ENCODE measurements at places on chromosomes 13 and 19.

DNA sequence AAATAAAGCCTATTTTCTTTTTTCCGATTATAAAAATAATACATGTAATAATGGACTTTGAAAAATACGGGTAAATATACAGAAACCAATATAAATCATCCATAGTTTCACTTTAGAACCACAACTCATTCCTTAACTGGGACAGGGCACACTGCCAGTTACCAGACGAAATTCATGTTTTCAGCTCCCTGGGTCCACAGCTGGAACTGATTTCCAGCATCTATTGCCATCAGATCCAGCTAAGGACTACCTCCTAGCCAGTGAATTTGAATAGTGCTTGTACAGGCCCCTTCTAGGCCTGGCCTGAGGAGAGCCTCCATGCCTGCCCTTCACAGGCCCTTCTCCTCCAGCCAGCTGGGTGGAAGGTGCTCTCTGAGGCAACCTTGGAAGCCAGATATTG, 30.0 kb upstream of the ATP12A start:
- no peak for DNase-seq

DNA sequence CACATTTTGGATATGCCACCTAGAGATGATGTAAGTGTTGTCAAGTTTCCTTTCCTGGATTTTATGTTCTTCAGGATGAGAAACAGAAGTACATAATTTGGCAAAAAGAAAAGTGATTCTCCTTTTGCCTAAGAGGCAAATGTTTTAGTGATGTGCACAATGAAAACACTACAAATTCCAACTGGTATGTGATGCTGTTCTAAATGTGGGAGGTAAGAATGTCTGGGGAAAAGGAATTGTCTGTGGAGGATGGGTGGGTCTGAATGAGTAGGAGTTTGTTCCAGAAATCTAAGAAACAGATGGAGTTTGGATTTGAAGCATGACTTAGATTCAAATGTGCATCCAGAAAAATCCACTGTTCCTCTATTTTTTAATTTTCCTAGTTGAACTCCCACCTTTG, 473.6 kb upstream of the SPRY2 start:
- DNase-seq, result no peak

DNA sequence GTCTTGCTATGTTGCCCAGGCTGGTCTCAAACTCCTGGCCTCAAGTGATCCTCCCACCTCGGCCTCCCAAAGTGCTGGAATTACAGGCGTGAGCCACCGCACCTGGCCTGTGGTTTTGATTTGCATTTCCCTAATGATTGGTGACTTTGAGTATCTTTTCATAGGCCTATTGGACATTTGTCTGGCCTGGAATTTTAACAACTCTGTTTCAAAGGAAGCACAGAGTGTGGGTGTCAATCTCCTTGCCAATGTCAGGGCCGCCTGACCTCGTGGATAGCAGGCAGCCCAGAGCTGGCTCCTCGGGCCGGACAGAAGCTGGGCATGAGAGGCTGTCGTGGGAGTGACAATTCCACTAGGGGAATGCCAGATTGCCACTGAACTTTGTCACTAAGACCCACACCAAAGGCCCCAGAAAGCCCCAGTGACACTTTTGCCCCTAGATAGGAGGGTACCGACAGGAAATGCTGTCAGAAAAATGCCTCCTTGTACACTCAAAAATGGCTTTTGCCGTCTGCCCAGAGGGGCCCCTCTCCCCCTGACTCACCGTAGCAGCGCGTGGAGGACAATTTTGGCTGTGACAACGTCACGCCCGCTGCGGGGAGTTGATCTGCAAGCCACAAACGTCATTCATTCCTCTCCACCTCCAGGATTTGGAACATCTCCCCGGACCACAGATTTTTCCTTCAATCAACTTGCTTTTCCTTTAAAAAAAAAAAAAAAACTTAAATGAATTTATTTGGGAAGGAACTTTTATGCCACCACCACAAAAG, 11.7 kb upstream of the ADGRE5 start:
- DNase-seq, result no peak

DNA sequence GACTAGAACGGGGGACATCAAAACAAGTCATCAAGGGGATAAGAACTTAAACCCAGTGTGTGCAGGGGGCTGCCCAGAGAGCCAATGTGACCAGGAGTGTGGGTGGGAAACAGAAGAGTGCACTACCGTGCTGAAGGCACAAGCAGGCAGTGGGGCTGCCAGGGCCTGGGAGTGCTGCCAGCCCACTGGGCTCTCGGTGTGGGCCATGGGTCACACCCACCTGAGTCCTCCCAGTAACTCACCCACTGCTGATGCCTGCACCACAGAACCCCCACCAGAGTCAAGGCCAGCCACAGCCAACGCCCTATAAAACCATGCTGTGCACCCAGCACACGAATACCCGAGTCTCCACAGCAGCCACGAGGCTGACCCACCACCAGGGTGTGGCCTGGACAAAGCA, 8.5 kb downstream of the MED26 start:
- no peak for DNase-seq

GRCh38 chr19:42081584-42082203, 5.7 kb downstream of the ZNF574 start:
- no peak for DNase-seq

DNA sequence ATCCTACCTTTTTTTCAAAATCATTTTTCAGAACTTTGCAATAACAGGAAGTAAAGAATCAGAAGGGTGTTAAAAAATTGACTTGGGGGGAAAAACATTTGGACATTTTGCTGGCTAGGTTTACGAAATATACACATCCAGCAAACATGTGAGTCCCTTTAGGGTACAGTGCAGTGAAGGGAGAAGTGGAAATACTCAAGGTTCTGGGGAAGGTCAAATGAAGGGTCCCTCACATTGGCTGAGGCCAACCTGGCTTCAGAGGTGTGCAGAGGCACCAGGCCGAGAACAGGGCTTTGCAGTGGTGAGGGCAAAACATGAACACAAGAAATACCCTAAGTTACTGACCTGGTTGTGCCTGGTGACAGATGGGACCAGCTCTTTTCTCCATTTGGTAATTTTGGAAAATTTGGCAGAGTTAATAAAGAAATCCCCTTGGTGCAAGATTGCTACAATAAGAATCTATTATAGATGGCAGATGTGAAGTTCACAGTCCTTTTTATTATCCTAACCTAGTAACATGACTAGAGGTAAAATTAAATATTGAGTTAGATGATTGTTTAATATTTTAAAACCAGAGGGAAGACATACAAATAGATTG, 1.5 kb upstream of the UPF3A start:
- no peak for DNase-seq

GRCh38 chr19:30411714-30412113, 39.5 kb downstream of the ZNF536 start:
- no peak for DNase-seq

DNA sequence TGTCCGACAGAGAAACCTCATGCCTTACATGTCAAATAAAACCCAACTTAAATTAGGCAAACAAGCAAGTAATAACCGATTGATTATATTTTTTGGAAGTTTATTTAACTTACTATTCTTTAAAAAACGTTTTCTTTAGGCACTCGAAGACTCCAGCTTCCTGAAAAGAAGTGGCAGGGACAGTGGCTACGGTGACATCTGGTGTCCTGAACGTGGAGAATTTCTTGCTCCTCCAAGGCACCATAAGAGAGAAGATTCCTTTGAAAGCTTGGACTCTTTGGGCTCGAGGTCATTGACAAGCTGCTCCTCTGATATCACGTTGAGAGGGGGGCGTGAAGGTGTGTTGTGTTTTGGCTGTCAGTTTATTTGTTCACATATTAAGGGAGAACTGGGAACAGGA, 164.4 kb downstream of the LMO7 start:
- no peak for DNase-seq

- no peak for DNase-seq
These were observed 13.0 kb downstream of the SAMD4B start for GRCh38 chr19:39355253-39355652.

DNA sequence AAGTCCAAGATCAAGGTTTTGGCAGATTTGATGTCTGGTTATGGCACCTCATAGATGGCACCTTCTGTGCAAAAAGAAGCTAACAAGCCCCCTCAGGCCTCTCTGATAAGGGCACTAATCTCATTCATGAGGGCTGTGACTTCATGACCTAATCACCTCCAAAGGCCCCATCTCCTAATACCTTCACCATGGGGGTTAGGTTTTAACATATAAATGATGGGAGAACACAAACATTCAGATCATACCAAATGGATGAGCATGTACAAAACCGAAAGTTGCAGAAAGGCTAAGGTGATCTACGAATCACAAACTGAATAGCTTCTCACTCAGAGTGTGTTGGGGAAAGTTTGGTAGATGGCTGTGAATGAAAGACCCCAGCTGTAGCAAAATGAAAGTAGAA, 217.4 kb downstream of the TBC1D4 start:
- DNase-seq, result no peak

DNA sequence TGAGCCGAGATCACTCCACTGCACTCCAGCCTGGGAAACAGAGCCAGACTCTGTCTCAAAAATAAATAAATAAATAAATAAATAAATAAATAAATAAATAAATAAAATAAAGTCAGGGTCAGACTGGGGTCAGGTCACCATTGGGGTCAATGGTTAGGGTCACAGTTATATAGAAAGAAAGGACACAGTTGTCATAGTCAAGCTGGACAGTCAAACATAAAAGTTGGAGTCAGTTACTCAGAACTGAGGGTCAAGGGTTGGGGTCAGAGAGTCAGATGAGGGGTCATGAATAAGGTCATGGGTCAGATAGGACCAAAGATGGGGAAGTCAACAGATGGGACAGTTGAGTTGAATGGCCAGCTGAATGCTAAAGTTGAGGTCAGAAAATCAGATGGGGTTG, 16.7 kb upstream of the EPOR start:
- no peak for DNase-seq

DNA sequence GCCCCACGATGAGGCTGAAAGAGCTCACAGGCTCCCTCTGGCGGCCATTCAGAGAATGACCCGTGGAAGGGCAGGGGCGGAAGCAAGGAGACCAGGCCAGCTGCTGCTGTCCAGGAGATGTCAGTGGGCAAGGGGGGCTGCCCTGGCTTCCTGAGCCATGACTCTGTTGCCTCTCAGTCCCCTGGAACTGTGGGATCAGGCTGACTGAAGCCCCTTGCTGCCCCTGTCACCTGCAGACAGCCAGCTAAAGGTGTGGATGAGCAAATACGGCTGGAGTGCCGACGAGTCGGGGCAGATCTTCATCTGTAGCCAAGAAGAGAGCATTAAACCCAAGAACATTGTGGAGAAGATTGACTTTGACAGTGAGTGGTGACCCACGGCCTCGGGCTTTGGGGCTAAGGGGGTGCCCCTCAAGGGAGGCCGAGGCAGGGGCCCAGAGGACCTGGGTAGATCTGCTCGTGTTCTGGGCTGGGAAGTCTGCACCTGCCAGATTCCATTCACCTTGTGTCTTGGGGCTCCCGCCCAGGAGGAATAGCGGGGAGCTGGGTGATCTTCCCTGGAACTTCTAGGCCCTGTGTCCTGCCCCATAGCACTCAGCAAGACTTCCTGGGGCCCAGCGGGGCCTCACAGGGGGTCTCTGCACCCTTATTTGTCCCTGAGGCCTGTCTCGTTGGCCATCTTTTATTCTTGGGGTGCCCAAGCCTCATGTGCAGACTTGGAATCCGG, 12.5 kb upstream of the ACTN4 start:
- peak; percentile 69 for DNase-seq

DNA sequence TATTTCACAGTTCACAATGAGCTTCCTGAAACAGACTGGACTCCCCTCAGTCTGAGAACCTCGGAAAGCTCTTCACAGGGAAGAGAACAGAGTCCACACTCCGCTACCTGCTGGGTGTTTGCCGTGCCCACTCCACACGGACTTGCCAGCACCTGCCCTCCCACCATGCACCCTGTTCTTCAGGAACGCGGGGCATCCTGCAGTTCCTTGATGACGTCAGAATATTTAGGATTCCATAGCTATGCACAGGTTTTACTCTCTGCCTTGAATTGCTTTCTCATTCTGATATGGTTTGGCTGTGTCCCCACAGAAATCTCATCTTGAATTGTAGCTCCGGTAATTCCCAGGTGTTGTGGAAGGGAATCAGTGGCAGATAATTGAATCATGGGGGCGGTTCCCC, 74.4 kb upstream of the FARP1 start:
- DNase-seq, result no peak

DNA sequence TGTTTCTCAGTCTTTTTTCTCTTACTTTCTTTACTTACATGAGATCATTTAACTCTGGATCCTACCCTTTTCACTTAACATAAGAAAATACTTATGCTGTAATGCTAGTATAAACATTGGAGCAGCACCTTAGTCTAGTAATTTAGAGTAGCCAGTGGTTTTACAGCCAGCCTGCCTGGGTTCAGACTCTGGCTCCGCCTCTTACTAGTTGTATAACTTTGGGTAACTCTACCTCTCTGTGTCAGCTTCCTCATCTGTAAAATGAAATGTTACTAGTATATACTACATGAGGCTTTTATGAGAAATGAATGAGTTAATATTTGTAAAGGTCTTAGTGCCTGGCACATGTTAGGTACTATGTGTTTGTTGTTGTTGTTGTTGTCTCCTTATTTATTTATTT, 5.6 kb downstream of the CDADC1 start:
- no peak for DNase-seq

DNA sequence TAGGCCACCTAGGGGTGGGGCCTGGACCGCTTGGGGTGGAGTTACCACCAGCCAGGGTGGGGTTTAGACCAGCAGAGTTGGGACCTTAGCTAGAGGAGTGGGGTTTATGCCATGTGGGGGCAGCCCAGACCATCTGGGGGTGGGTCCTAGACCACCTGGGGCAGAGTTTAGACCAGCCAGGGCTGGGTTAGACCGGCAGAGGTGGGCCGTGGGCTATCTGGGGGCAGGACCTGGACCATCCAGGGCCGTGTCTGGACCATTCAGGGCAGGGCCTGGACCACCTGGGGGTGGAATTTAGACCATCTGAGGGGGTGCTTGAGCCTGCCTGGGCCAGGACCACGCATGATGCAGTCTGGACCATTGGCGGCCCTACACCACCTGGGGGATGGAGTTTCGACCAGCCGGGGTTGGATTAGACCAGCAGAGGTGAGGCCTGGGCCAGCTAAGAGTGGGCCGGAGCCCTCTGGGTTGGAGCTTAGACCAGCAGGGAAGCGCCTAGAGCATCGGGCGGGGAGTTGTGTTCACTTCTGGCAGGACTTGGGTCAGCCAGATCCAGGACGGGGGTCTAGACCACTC, 10.0 kb upstream of the CACNG6 start:
- DNase-seq, result no peak

- DNase-seq, result no peak
These were observed 6.1 kb upstream of the CLEC4G start for GRCh38 chr19:7738023-7738422.

- no peak for DNase-seq
These were observed 1437.6 kb downstream of the UQCRFS1 start for GRCh38 chr19:27775395-27775794.

GRCh38 chr13:30735025-30735871, at the start of gene ALOX5AP:
ALOX5AP (plus strand) TSS chr13:30735543; CDS start chr13:30735606, 63 bp downstream.
- DNase-seq, result no peak

- no peak for DNase-seq
These were observed 760.6 kb downstream of the EFNB2 start for GRCh38 chr13:105774739-105775460.

GRCh38 chr19:35460608-35461007, 12.6 kb downstream of the FFAR2 start:
- no peak for DNase-seq

DNA sequence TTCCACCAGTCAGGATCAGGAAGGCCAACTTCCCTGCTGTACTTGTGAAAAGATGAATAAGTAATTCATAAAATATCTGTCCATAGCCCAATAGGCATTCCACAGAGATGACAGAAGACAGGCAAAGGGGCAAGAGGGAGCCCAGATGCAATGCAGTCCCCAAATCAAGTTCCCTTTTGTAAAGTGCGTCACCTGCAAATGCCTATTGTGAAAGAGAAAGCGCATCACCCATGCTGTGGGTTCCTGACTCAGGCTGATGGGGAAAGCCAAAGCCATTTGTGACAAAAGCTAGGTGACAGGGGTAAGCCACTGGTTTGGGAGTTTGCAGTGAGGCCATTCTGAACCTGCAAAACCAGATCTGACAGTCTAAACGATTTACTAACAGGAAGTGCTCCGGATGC, 157.5 kb upstream of the ZNF536 start:
- DNase-seq, result no peak
